ENCODE measurements at places on chromosomes 4 and X.

GRCh38 chrX:150086371-150086770 is 148.1 kb upstream of the EOLA2 start:
- no peak for DNase-seq

- DNase-seq = no peak
Observed at GRCh38 chr4:22428441-22428840, 87.4 kb downstream of the ADGRA3 start.

GRCh38 chrX:29662101-29662500 is 553.3 kb upstream of the MAGEB2 start:
- DNase-seq = no peak

DNA sequence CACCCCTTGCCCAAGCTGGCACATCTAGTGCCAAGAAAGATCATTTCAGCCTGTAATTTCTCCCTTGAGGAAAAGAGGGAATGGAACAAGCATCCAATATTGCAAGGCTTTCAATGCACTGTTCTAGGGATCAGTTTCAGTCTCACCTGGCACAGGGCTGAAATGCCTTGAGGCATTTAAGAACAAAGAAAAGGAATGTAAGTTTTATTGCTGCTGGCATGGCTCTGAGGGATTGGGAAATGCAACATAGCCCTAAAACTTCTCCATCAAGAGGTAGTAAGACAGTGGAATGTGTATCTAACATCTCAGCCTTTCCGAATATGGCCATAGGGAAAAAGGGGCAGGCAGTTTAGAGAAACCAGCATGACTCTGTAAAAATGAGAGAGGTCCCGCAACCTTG is 732.6 kb upstream of the LCORL start:
- DNase-seq = no peak

- no peak for DNase-seq
Observed at GRCh38 chrX:41412261-41413081, 34.7 kb upstream of the NYX start.

DNA sequence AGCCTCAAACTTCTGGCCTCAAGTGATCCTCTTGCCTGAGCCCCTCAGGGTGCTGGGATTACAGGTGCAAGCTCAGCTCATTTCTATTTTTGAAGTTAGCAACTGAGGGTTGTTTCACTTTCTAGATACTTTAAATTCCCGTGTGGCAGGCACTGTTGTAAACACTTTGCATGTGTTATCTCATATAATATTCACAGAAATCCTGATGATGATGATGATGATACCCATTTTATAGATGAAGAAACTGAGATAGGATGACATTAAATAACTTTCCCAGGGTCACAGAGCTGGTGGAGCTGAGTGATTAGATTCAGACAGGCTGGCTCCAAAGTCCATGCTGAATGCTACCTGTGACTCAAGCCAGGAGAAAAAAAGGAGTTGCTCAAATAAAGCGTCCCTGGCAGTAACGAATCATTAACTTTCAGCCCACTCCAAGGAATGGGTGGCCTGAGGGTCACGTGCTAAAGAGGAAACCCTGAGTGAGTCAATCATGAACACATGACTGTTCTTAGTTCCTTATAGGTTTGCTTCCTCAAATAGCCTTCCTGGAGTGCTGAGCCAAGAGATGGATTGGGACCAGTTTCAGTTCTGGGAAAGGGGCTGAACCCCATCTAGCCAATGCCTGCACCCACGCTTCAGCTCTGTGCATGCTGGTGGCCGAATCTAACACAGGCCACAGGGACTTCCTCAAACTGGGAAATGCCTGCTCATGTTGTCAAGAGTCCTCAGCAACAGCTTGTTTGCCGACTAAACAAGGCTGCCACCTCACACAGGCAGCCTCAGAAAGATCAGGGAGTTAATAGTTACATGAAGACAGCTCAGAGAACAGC is 52.8 kb downstream of the RBM47 start:
- DNase-seq = no peak

- no peak for DNase-seq
Observed at GRCh38 chrX:42149765-42150164, 226.4 kb upstream of the CASK start.
